Epithelial cell of prostate (primary cell): ENCODE measurements at places on chromosomes 1 and 21.

DNA sequence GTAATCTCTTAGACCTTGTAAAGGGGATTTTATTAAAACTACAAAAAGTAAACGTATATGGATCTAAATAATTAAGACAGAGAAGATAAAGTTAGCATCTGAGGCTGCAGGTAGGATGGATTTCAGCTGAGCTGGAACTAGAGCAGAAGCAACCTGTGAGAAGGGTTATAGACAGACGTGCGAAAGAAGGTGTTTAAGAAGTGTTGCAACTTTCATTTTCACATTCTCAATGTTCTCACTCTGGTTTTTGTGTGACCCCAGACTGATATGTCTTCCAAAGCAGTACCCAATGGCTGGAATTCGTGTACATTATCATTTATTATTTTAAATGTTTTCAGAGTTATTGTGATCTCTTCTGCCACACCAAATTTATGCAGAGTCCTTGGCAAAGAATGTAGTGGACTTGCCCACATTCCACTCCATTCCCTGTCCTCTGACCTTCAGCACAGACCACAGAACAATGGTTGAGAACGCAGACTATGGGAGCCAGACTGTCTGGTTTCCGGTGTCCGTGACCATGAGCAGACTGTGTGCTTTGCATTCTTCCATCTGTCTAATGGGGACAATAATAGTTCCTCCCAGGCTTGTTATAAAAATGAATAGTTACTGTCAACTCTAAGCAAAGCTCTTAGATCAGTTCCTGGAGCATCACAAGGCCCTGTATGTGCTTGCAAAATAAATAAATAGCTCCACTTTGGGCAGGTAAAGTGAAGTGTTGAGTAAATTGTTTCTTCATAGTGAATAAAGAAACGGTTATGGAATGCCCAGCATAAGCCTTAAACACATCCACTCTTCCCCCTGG, 140.6 kb upstream of the SAMSN1 start:
- no peak for DNase-seq

DNA sequence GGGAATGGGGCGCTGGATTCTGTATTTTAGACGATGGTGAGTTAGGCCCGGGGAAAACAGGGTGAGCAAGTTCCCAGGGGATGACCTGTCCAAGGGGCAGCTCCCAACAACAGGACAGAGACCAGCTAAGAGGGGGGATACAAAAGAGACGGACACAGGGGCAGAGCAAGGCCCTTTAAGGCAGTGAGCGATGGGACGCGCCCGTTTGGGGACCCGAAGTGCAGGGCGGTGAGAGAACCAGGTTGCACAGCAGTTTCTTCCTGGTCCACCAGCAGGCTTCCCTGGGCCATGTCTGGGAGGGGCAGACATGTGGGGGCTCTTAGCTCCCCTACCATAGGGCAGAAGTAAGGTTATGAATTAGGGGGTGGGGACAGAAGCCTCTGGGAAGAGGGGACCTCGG, 22.0 kb downstream of the INAVA start:
- no peak for DNase-seq

GRCh38 chr1:205676597-205676996, 3.7 kb downstream of the SLC45A3 start:
- no peak for DNase-seq

DNA sequence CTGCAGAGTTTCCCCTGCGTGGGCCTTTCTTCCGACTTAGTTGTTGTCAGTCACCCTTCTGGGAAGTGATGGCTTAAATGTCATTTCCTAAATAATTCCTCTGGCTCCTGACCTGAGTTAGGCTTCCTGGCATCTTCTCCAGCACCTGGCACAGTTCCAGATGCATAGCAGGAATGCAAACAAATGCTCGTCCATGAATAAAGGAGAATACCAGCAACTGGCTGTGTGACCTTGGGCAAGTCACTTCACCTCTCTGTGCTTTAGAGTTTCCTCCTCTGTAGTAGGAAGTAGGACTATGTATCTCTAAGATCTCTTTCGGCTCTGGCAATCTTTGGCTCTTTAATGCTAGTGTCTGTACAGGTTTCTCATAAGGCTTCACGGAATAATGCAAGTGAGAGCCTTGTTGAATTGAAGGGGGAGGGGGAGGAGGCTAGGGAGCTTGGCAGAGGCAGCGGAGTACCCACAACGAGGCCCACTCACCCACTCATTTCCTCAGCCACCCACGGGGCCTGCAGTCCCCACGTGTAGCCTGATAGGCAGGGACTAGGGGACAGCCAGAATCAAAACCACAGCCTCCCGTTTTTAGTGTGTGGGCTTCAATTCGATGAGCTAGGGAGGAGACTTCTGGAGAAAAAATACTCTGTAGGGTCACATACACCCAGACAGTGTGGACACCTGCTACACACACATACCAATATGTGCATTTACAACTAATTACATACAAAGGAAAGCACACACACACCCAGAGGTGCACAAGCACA, 48.1 kb downstream of the TENT5C start:
- DNase-seq: no peak

DNA sequence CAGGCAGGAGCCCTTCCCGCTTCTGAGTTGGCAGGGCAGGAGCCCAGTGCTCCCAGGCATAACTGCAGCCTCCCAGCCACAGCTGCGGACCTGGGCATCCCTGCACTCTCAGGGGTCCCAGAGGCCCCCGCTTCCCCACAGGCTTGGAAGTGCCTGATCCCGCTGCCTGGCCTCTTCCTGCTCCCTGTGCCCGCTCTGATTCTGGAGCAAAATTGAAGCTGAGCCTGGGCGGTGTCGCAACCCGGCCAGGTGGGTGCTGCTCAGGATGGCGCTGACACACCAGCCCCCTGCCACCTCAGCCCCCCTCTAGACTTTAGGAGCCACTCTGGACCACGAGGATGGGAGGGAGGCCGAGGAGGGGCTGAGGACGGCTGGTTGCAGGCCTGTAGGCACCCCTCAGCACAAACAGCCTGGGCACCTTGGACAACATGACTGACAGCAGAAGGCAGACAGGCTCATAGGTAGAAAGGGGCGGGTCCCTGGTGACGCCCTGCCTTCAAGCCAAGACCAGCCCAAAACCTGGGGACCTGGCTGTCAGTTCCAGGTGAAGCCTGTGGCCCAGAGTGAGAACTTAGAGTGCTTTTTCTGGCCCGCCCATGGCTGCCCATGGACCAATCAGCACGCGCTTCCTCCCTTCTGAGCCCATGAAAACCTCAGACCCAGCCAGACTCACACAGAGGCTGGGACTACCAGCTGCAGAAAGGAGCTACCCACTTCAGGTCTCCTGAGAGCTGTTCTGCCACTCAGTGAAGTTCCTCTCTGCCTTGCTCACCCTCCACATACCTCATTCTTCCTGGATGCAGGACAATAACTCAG, 7.2 kb downstream of the HLCS start:
- DNase-seq: no peak

GRCh38 chr1:210321131-210321530, 7.6 kb upstream of the HHAT start:
- no peak for DNase-seq

GRCh38 chr1:117044217-117044616, 15.9 kb upstream of the TTF2 start:
- no peak for DNase-seq
